ENCODE measurements at places on chromosomes 5 and 9.
A peak's percentile ranks its signal among the peaks of the same experiment; 100 is the strongest.

DNA sequence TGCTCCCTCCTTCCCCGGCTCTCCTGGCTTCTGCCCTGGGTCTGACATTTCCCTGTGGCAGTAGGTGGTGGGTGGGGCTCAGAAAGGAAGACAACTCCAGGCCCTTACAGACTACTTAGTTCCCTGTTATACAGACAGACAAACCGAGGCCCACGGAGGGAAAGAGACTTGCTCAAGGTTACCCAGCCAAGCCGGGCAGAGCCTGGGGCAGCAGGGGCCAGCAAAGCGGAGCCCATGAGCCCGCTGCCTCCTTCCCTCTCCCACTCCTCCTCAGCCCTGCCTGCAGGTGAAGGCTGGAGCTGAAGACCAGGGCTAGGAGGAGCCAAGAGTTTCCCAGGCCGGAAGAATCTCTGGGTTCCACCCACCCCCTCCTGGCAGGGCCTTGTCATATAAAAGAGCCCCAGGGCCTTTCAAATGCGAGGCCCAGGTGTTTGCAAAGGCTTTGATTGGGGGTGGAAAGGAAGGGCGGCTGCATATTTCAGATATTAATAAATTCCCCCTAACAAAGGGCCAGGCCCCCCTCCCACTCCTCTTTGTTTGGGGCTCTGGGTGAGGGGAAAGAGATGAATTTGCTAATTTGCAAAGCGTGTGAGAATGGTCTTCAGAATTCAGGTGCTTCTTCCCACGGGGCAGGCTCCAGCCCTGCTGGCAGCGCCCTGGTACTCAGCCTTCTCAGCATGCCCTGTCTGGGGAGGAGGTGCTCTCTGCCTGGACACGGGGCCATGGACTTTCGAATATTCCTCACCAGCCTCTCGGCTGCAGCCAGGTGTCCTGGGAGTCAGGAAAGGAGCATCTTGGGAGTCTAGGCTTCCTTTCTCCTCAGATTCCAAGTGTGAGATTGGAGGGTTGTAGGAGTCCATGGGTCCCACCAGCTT, 21.5 kb downstream of the SLC6A7 start:
- DNase-seq = no peak

GRCh38 chr5:158116965-158117364, 258.0 kb upstream of the CLINT1 start:
- DNase-seq = no peak

GRCh38 chr5:154302161-154302560, 111.6 kb downstream of the GALNT10 start:
- DNase-seq = no peak

- DNase-seq = no peak
Measured at GRCh38 chr9:7298123-7298522, 501.5 kb downstream of the DMAC1 start.

DNA sequence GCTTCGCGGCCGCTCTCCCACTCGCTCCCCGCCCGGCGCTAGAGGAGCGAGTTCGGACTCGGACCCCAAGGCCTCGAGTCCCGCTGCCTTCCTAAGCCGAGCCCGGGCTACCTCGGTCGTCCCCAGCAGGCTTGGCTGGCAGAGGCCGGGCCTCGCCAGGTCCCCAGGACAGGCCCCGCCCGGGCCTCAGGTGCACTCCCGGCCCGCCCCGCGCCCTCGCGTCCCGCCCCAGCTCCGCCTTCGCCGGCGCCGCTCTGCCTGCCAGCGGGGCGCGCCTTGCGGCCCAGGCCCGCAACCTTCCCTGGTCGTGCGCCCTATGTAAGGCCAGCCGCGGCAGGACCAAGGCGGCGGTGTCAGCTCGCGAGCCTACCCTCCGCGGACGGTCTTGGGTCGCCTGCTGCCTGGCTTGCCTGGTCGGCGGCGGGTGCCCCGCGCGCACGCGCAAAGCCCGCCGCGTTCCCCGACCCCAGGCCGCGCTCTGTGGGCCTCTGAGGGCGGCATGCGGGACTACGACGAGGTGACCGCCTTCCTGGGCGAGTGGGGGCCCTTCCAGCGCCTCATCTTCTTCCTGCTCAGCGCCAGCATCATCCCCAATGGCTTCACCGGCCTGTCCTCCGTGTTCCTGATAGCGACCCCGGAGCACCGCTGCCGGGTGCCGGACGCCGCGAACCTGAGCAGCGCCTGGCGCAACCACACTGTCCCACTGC, at the start of gene SLC22A5:
Gene SLC22A5 (plus strand): TSS at position 237 of the 707 bp plus-strand sequence. CDS start 263 bp downstream, at position 500.
- DNase-seq = peak; percentile 84

DNA sequence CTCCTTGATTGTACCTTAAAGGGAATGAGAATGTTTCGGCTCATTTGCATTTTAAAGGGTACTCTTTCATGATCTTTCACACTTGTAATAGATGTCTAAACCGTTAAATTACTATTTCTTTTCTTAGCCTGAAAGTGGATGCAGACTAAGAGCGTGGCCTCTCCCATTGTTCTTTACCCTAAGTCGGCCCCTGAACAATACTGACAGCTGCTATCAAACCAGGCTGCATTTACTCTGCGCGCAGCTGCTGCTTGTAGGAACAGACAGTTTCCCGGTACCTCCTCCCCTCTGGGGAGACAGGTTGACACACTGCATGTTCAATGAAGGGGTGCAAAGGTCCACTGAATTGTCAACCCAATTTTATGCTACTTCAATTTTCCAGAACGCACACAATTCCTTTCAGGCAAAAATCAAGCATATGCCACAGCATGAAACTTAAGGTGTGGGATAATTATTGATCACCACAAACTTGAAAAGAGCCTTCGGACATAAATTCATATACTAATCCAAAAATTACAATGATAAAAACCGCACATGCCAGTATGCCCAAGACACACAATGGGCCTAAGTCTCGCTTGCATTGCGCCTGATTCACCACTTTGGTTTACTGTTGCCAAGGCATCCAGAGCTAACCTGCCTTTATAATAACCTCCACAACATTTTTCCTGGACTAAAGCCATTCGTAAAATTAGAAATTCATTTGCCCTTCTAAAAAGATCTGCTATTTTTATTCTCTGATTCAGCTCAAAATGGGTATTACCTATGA, 39.7 kb downstream of the TLE1 start:
- DNase-seq = no peak

GRCh38 chr9:136011703-136012496, 50.7 kb upstream of the UBAC1 start:
- DNase-seq = no peak

Data from MCF 10A (cell line).